Dermis blood vessel endothelial cell (primary cell): ENCODE measurements at places on chromosomes 5 and 9.
A peak's percentile ranks its signal among the peaks of the same experiment; 100 is the strongest.

DNA sequence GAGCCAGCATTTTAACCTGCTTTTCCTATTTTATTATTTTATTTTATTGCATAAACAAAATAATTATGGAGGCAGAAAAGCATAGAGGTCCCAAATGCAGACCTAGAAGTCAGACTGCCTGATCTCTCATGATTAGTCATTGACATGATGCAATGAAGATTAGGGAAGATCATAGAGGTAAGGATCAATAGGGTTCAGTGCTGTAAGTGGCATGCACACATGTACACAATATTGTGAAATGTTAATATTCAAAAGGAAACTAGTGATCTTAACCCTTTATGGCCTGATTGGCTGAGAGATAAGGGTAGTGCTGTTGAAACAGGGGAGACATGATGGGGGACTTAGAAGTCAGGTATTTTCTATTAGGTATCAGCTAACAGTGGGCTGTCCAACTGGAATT lies 1.1 kb upstream of the FRRS1L start:
- no peak for DNase-seq

- no peak for DNase-seq
Measured at GRCh38 chr9:134214766-134215419, 50.5 kb upstream of the RNU6ATAC start.

DNA sequence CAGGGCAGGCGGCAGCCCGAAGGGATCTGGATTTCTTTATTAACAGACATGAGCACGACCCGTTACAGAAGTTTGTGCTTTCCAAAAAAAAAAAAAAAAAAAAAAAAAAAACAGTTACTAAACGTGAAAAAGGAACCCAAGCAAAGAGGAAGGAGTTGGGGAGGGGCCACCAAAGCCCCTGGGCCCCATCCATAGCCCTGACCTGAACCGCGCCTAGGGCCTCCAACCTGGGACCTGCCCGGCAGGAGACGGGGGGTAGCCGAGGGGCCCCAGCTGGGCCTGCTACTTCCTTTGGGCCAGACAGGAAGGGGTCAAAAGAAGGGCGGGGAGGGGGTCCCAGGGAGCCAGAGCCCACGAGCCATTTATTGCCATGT lies 10.0 kb downstream of the PRR7 start:
- DNase-seq, result no peak

GRCh38 chr5:180802325-180803180 lies at the start of gene MGAT1:
MGAT1 (minus strand) TSS chr5:180802806; CDS start chr5:180792971, 9,835 bp downstream.
- peak; percentile 89 for DNase-seq

GRCh38 chr9:18441261-18441660 lies 32.7 kb upstream of the ADAMTSL1 start:
- DNase-seq, result no peak

GRCh38 chr9:37471942-37472684 lies 6.9 kb upstream of the ZBTB5 start:
- DNase-seq, result peak; percentile 94

DNA sequence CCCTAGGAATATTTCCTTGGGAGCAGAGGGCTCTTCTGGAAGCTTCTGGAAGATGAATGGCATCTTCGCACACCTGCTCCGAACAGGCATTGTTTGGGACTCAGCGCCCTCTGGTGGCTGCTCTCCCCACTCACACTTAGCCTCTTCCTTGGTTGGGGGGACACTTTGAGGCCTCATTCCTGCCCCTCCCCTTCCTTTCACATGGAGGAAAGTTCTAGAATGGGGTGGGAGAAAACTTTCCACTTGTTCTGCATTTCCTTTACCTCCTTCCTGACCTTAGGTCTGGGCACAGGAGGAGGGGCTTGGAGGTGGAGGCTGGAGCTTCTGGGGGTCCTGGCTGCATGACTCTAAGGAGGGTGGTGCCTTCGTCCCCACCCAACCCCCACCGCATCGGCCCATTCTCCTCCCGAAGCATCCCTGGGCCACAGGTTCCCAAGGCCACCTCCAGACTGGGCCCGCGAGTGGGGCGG lies 19.3 kb upstream of the SMIM32 start:
- peak; percentile 76 for DNase-seq

DNA sequence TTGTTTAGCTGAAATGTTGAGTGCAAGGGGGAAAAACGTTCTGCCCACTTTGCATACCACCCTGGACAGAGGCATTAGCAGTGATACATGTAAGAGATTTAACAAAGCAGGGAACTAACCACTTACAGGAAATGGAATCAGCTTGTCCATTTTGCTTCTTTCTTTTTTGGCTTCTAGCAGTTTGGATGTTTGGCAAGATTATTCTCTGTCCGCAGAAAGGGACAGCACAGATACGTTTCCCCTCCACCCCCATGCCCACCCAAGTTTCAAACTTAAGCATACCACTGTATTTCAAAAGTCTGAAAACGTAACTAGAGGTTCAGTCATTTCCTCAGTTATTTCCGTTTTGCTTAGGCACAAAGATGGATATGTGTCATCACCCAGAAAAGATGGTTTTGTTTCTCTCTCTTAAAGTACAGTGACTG lies 118.4 kb downstream of the GDNF start:
- DNase-seq, result peak; percentile 78

GRCh38 chr5:175535796-175536195 lies 57.4 kb downstream of the SFXN1 start:
- DNase-seq, result no peak

- DNase-seq, result no peak
Measured at GRCh38 chr9:96777426-96777864, 442 bp downstream of the ZNF510 start.

DNA sequence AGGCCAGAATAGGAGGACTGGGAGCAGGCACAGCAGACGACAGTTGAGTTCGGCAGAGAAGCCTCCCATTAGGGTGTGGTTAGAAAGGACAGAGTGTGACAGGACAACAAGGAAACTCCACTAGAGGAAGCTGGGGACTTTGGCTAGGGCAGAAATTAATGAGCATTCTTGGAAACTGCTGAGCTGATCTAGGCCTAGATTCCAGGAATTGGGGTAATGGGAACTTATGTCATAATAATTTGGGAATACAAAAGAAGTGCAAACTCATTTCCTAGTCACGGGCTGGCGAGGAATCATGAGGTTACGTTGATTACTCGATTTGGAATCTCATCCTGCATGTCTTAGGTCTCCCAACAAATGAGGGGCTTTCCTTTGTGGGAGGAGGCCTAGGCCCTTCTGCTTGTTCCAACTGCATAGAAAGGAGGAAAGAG lies 144.6 kb upstream of the RPS23 start:
- peak; percentile 84 for DNase-seq

DNA sequence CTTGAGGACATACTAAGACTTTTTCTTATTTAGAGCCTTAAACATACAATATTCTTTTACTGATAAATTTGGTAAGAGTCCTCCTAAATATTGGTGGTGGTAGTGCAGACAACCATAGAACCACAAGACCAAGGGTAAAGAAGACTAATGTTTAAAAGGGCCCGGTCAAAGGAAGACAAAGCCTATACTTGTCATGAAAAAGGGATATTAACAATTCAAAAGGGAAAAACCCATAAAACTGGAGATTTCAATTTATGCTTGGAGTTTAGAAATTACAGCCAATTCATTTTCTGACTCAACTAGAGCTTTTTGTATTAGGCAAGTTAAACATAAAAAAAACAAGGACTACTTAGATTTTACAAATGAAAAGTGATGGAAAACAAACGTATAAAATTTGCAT lies 24.4 kb downstream of the FEM1C start:
- DNase-seq, result no peak

- DNase-seq, result no peak
Measured at GRCh38 chr5:34491251-34491620, 164.9 kb upstream of the RAI14 start.

DNA sequence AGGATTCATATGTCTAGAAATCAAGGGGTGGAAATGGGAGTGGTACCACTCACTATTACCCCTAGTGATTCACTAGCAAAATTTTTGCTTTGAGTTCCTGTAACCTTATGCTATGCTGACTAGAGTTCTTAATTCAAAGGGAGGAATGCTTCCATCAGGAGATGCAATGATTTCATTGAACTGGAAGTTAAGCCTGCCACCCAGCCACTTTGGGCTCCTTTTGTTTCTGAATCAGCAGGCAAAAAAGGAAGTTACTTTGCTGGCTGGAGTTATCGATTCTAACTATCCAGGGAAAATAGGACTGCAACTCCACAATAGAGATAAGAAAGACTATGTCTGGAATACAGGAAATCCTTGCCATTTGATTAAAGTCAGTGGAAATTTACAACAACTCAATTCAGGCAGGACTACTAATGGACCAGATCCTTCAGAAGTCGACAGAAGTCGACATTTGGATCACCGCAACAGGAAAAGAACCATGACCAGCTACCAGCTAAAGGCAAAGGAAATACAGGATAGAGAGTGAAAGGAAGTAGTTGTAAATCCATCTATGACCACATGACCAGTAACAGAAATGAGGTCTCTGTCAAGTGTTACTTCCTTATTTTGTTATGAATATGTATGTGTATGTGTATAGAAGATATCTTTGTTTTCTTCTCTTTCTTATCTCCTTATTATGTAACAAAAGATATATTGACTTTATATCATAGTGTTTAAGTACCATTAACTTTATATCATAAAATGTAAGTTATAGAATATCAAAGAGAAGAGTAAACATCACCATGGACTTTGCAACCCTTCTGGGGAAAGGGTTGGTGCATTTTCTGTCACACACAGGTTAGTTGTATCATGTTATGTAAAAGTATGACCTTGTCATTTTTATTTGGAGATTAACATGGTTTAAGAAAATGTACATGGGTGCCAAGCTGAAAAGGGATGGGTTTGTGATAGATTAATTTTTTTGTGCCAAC lies 198.7 kb upstream of the HAPLN1 start:
- peak; percentile 41 for DNase-seq

DNA sequence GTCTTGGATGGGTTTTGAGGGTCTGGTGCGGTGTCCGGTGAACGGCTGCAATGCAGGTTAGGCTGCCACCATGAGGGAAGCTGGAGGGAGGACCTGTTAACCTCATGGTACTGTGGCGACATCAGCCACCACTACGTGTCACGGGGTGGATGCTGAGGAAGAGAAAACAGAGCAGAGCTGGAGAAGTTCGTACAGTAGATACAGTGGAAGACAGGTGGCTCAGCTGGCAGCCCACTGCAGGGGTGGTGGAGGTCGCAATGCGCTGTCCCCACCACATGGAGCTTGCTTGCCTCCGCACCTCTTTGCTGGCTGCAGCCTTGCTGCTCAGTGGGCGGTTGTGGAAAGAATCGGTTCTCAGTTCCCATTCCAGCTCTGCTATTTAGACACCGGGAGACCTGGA lies 2.8 kb downstream of the DCANP1 start:
- DNase-seq, result no peak

DNA sequence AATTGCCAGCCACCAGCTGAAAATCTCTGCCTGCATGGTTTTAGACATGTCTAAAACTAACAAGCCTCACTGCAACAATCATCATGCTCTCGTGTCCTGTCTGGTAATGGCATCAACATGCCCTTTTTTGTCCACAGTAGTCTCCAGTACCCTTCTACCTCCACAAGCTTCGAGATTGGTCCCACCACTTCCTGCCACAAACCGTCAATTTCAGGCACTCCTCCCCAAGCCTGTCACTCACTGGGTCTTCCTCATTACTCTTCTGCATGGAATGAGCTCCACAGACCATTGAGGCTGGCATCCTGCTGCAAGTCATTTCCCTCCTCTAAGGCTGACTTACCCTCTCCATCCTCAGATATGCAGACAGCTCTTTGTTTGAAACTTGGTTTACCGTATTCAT lies 9.0 kb downstream of the LPAR1 start:
- no peak for DNase-seq

DNA sequence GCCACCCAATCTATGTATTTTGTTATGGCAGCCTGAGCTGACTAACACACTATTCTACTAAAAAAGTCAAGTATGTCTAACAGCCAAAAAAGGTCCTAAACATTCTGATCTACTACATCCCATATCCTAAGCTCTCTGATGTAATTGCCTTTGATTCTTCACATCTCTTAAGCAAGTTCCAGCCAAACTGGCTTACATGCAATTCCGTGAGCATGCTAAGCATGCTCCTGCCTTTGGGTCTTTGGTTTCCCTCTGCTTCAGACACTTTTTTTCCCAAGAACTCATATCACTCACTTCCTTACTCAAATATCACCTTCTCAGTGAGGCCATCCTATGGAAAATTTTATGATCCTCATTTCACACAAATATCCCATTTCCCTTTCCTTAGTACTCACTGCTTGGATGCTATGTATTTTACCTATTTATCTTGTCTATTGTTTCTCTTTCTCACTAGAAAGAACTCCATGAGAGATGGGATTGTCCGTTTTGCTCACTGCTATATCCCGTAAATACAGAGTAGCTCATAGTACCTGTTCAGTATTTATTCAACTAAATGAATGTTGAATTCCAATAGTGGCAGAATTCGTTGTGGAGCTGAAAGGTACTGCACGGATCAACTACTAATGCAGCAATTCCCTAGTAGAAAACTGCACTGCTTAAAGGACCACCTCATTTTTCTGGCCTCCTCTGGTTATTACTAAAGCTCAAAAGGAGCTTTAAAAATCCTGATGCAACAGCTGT lies 2.3 kb upstream of the SLC12A2 start:
- peak; percentile 35 for DNase-seq
